ENCODE measurements at places on chromosomes 3 and 15. TPM values are rescaled to one million over a fixed set of nuclear protein-coding genes. Genes with fewer than 3 reads are reported as not detected.

DNA sequence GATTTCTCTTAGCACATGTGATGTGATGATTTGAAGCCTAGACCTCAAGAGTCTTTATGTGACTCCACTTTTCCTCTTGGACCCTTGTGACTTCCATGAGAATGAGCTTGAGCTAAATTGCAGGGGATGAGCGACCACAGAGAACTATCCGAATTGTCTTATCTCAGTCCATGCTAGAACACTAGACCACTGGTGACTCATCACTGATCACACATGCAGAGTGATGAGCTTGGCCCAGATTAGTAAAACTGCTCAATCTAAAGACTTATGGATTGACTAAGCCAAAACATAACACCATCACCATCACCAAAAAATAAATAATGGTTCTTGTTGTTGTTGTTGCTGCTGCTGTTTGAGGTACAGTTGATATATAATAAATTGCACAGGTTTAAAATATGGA lies 114.1 kb upstream of the CFAP20DC start:
- DNase-seq: no peak

- no peak for DNase-seq
Measured at GRCh38 chr15:38745626-38746025, 181.0 kb upstream of the RASGRP1 start.

- no peak for DNase-seq
Measured at GRCh38 chr15:99125061-99125891, 20.4 kb downstream of the SYNM start.

GRCh38 chr15:75720787-75721479 lies 8.3 kb upstream of the CSPG4 start:
- no peak for DNase-seq

DNA sequence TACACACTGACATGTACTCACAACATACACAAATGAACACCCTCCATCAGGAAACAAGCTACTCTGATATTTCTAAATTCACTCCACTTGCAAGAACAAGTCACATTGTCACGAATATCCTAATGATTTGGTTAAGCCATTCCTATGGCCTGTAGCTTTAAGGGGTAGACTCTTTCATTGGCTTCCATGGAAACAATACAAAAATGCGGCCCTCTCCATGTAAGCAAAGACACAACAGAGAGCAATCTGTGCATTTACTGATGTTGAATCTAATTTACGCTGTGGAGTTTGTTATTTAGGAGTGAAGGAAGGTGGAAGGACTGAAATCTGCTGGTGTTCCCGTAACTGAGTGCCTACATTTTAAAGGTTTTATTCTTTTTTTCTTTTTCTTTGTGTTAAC lies 114.5 kb downstream of the FMN1 start:
- DNase-seq: no peak

The CXCR6 gene
- not detected for polyA plus RNA-seq

The AP3B2 gene
- polyA plus RNA-seq: 0.22 TPM

The GNB4 gene
- polyA plus RNA-seq: 88.5 TPM

The CFAP20DC gene
- 3.5 TPM for polyA plus RNA-seq

The CLRN1 gene
- polyA plus RNA-seq: not detected

The TMCO5A gene
- not detected for polyA plus RNA-seq

Data from AG04450 (cell line).